ENCODE measurements at places on chromosomes 13 and 19.

- no peak for DNase-seq
Measured at GRCh38 chr19:41921577-41922576, 6.4 kb downstream of the ERFL start.

- DNase-seq, result no peak
Measured at GRCh38 chr13:22055259-22055658, 384.4 kb downstream of the FGF9 start.

GRCh38 chr13:46345866-46346265, 41.2 kb downstream of the RUBCNL start:
- no peak for DNase-seq

GRCh38 chr13:101398920-101399319, 17.4 kb downstream of the NALCN start:
- no peak for DNase-seq

DNA sequence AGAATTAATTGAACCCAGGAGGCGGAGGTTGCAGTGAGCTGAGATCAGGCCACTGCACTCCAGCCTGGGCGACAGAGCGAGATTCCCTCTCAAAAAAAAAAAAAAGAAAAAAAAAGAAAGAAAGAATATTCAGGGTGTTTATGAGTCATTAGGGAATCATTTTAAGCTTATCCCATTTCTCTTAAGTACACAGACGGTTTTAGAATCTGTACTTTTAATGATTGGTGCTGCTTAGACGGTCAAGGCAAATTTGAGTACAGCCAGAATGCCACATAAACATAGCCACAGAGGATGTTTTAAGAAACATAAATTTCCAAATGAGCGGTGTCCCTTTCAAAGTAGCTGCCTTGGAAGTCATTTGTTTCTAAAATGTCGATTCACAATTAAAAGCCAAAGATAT, 2.6 kb downstream of the SPRYD7 start:
- no peak for DNase-seq
